ENCODE measurements at places on chromosomes 3 and 15.
A peak's percentile ranks its signal among the peaks of the same experiment; 100 is the strongest.

- DNase-seq: peak; percentile 82
Observed at GRCh38 chr3:195150181-195151118, 120.5 kb downstream of the XXYLT1 start.

DNA sequence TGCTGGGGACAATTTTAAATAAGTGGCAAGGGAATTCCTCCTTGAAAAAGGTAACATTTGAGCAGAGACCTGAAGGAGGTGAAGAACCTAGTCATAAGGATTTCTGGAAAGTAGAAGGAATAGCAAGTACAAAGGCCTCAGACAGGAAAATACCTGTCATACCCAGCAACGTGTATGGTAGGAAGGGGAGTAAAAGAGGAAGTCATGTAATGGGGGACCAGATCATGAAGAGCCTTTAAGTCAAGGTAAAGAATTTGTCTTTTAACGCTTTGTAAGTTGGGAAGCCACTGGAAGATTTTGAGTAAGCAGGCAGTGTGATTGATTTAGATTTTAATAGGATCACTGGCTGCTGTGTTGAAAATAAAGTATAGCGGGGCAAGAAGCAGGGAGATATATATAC lies 43.4 kb upstream of the FAH start:
- DNase-seq: no peak

- DNase-seq: no peak
Observed at GRCh38 chr3:26229801-26230200, 392.8 kb upstream of the LRRC3B start.

DNA sequence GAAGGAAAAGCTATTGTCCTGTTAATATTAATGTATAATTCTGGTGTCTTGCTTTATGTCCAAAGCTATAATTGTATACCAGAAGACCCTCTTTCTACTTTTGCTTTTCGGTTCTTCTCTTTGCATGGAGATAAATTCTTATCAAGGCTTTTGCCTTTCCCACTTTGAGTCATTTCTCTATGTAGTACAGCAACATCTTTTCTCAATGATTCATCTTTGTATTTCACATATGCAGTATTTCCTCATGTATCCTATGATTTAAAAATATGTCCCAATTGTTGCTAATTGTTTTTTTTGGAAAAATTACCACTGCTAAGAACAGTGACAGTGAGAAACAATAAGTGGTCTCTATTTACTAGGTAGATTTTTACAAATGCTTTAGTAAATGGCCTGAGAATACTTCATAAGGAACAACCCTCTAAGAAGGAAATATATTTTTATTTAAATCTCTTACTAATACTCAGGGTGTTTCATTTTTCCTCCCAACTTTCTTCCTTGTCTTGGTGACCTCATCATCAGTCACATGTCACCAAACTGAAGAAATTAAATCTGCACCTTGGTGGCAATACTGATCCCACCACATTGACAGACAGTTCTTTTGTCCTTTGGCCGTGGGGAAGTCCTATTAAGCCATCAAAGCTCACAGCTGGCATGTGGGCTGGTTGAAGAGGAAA lies 290.6 kb downstream of the SATB1 start:
- DNase-seq: peak; percentile 65

DNA sequence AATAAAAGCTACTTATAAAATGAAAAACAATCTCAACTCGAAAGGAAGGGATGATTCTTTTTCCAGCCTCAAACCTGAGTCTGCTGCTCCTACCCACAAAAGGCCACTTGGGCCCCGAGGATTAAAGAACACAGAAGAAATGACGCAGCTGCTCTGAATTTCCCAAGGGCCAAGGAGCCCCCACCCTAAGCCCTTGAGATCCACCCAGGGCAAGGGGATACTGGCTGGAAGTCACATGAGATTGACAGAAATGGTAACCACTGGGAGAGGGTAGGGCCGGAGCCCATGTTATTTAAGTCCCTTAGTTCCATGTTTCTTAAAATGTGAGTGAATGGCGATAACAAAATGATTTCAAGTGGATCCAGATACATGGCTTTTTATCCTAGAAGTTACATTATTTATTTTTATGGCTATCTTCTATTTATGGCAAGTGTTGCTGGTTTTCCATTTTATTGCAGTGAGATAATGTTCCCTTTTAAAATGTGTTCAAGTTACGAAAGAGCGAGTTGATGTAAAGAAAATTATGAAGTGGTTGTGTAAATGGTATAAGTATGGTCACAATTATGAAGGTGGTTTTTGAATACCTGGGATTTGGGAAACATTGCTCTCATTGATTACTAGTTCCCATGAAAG lies 16.8 kb downstream of the IGDCC4 start:
- DNase-seq: no peak

DNA sequence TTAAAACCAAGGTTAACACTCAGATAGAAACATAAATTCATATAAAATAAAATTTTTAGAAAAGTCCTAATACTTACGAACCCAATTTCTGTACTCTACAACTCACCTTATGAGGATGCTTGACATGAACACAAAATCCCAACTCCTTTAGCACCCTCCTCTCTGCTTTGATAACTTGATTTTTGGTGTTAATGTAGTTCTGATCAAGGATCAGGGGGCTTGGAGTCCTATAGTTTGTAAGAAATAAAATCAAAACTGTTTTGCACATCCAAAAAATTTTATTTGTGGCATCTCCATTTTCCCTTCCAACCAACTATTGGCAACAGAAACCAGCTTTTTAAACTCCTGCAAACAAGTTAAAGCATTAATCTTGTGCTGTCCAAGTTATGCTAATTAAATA lies 7.0 kb downstream of the CCNL1 start:
- DNase-seq: no peak

GRCh38 chr3:17584066-17584465 lies 158.4 kb downstream of the TBC1D5 start:
- no peak for DNase-seq

DNA sequence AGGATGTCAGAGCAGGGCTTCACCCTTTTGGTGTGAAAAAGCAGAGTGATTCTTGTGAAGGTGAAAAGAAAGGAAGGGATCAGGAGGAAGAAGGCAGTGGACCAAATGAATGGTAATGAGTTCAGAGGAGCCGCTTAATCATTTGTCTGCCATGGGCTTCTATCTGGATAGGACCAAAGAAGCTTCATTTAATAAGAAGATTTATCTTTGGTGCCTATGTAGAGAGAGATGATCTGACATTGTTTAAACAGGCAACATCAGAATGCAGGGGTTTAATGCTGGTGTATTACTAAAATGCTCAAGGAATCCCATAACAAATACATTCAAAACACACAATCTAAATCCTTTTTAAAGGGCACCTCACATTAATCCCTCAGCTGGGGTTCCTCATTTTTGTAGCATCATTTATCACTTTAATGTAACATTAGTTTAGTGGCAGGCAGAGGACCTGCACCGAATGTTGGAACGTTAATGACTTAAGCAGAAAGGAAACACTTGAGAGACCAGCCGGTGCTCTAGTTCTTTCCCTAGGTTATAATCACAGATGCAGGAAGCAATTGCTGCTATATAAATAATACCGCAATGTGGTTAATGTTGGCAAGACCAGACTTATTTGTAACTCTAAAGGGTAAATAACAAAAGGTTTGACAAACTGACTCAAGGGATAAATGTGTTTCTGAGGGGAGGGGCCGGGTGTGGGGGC lies 27.9 kb upstream of the IL1RAP start:
- DNase-seq: peak; percentile 49

GRCh38 chr15:51904421-51904820 lies 67.2 kb downstream of the LEO1 start:
- DNase-seq: no peak

DNA sequence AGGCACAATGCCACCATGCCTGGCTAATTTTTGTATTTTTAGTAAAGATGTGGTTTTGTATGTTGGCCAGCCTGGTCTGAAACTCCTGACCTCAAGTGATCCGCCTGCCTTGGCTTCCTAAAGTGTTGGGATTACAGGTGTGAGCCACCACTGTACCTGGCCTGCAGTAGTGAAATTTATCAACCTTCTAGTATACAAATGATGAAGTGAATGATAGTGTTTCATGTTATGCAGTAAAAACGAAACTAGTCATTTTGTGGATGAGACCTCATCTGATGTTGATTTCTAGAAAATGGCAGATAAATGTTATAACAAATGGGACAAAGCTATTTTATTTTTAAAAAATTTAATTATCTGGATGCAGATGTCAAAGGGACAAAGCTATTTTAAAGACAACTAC lies 32.9 kb downstream of the NXPE3 start:
- no peak for DNase-seq

DNA sequence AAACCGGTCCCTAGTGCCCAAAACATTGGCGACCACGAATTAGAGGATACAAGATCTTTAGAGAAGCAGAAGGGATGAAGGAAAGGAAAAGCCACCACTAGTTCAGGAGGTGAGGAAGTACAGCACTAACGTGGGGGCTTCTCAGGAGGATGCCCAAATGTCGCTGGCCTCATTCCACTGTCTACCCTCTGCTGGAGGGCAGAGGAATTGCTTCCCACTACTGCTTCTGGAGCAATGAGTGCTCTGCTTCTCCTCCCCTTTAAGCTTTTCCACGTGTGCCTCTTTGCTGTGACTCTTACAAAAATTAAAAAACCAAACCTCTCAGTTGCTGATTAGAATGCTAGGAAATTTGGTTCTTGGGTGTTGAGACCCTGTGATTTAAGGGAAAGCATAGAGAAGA lies 281.3 kb downstream of the CLSTN2 start:
- no peak for DNase-seq

DNA sequence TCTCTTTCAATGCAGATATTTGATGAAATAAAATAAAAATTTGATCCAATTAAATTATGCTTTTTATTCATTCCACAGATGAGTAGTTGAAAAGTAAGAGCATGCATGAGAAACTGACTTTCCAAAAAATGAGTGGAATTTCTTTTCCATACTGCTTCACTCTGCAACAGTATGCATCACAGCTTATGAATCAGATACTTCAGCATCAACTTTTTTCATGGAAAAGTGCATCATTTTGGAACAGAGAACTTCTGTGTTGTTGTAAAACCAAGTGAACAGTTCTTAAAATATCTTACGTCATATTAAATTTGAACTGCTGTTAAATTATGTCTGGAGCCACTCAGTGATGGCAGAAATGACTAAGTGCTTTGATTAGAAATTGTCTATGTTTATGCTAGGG lies 16.7 kb upstream of the SLC7A14 start:
- DNase-seq: no peak

DNA sequence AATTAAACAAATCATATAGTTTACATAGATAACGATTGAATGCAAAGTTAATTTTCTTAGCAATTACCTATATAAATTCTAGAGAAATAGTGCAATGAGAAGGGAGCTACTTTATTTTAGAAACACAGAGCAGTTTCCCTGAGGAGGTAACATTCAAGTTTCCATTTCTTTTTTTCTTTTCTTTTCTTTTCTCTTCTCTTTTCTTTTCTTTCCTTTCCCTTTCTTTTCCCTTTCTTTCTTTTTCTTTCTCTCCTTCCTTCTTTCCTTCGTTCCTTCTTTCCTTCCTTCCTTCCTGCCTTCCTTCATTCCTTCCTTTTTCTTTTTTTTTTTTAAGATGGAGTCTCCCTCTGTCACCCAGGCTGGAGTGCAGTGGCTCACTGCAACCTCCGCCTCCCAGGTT lies 417.3 kb downstream of the NLGN1 start:
- DNase-seq: no peak

DNA sequence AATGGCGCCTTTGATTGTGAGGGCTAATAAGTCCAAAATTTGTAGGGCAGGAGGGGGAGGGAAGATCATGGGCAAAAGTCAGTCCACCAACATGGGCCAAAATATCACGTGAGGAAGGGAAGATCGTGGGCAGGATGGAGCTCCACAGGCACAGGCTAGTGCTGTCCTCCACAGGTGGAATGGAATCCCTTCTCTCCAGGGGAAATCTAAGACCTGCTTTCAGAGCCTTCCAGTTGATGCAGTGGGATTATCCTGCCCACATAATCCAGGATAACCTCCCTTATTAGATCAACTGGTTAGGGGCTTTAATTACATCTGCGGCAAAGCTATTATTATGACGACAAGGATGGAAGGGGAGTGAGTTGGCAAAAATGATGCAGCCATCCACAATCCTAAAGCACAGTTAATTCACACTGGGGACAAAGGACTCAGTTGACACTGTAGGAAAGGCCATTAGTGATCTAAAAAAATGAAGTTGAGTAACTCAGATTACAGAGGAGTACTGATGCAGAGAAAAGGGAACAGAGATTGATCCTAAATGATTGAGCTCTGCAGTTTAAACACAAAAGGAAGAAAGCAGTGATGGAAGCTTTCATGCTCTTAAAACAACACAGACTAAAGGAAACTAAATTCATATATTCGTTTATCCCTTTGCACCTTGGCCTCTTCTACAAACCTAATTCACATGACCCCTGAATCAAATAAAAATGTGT lies 159.8 kb downstream of the AKAP13 start:
- no peak for DNase-seq

DNA sequence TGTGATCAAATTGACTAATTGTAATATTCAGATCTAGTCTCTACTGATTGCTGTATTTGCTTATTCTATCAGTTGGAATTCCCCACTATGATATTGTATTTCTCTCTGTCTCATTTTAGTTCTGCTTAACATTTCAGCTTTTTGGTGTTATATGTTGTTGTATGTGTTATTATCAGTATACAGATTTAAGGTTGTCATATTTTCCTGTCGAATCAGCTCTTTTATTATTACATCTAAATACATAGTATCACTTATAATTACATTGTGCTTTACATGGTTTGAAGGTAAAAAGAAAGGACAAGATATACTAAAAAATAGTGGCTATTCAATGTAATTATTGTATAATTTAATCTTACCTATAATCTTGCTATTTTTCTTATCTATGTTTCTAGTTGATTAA lies 207.3 kb downstream of the LRTM1 start:
- no peak for DNase-seq

DNA sequence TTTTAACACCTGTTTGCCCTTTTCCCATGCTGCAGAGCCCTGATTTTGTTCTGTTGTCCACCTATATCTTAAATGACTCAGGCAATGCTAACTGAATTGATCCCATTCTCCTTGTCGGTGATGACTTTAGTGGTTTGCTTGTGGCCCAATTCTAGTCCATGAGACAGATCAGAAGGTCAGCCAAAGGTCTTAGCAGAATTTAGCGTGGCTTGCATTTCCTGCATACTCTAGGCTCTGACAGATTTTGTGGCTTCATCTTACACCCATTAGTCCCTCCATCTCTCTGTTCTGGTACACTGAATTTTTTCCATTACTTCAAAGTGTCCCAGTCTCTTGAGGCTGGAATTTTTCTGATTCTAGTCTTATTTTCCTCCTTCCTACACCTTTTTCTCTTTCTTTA lies 161.9 kb downstream of the STAC start:
- peak; percentile 61 for DNase-seq

DNA sequence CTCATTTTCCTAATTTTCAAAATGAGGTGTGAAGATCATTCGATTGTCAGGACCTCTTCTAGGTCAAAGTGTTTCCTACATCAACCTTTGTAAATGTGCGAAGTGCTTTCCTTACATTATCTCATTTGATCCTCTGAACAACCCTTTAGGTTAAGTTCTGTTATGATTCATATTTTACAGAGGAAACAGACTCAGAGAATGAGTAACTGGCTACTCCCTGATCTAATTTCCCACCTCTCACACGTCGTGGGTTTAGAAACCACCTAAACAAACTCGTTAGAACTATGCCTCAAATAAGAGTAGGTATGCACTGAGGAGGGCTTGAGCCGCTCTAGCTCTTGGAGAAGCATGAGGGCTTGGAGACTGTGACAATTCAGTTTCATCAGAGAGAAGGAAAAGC lies 148.6 kb downstream of the CD47 start:
- no peak for DNase-seq

Measured in astrocyte of the spinal cord (primary cell).